ENCODE measurements at places on chromosomes 5 and 9.

DNA sequence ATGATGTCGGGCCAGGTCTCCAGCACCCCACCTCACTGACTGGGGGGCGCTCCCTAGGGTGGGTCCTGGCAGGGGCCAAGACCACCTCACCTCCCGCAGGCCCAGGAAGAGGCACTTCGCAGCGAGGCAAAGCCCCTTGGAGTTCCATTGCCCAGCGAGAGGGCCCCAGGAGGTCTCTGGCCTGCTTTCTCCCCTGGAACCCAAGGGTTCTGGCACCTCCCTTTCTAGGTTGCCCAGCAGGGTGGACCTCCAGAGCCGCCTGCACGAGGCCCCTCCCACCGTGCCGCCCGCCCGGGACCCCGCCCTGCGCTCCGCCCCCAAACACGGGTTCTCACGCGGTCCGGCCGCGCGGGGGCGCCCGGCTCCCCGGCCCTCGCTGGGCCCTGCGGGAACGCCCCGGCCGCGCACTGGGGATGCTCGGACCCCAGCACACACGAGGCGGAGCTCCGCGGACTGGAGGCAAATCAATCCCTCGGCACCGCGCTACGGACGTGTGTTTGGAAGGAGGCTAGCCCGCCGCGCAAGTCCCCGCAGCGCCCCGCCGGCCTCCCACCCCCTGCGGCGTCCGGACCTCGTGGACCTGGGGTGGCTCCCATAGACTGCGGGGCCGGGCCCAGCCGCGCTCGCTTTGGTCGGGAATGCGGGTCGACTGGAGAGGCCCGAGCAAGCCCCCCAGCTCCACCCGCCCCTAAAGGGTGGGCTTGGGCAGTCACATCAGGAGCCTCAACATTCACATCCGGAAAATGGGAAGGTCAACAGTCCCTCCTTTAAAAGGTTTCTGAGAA is 99.5 kb upstream of the LMX1B start:
- no peak overlapping the region for H3K27ac ChIP-seq
- no peak for DNase-seq
- peaks cover 39% of the 10 kb centered on the region for H3K27me3 ChIP-seq
- no peaks in the 10 kb centered on the region for H3K36me3 ChIP-seq
- H3K4me1 ChIP-seq = peaks cover 39% of the 10 kb centered on the region

GRCh38 chr5:77418162-77418561 is 74.0 kb downstream of the WDR41 start:
- H3K4me3 ChIP-seq = no peak overlapping the region
- DNase-seq = no peak
- no peak overlapping the region for H3K27ac ChIP-seq
- no peaks in the 10 kb centered on the region for H3K36me3 ChIP-seq
- H3K27me3 ChIP-seq = no peaks in the 10 kb centered on the region

DNA sequence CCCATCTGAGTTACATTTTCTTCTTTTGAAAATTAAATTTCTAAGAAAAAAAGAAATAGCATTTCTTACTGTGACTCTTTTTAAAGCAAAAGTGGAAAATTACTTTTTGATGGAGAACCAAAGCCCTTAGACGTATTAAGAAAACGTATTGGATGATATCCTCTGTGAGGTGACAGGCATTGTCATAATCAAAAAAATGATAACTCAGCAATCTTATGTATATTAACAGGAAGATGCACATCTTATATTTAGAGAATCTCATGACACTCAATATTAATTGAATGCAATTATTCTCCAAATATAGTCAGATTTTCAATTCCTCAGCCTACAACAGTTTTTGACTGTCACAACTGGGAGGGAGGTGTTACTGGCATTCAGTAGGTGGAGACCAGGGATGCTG is 25.1 kb downstream of the FGF10 start:
- no peak overlapping the region for H3K27ac ChIP-seq
- no peaks in the 10 kb centered on the region for H3K27me3 ChIP-seq
- DNase-seq = no peak
- no peaks in the 10 kb centered on the region for H3K4me1 ChIP-seq

DNA sequence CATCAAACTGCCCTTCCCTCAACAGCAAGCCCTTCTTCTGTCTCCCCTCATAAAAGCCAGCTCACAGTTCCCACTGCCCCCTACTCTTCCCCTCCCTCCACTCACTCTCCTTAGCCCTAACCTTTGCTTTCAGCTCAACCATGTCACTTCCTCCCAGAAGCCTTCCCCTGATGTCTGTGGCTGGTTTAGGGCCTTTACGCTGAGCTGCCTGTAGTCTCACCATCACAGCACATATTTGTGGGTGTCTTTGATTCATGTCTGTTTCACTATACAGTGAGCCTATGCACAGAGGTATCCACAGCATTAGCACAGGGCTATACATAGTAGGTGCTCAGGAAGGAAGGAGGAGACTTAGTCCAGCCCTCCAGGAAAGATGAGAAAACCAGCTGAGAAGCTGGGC is 34.7 kb downstream of the C9orf50 start:
- no peaks in the 10 kb centered on the region for H3K4me1 ChIP-seq
- H3K36me3 ChIP-seq = no peaks in the 10 kb centered on the region
- no peak for DNase-seq
- no peak overlapping the region for H3K4me3 ChIP-seq
- no peaks in the 10 kb centered on the region for H3K27me3 ChIP-seq

- no peak overlapping the region for H3K27ac ChIP-seq
- DNase-seq = no peak
- no peaks in the 10 kb centered on the region for H3K27me3 ChIP-seq
- H3K4me3 ChIP-seq = no peak overlapping the region
Measured at GRCh38 chr9:113569472-113570060, 106.0 kb downstream of the RGS3 start.
